ENCODE measurements at places on chromosomes 5 and 9. TPM values are rescaled to one million over a fixed set of nuclear protein-coding genes. Genes with fewer than 3 reads are reported as not detected.

- peak; percentile 79 for DNase-seq
Observed at GRCh38 chr9:4301296-4301695, 1.4 kb upstream of the GLIS3 start.

- no peak for DNase-seq
Observed at GRCh38 chr5:79349047-79349446, 113.1 kb downstream of the JMY start.

- DNase-seq, result no peak
Observed at GRCh38 chr9:135580664-135581380, 19.3 kb downstream of the PAEP start.

- no peak for DNase-seq
Observed at GRCh38 chr5:40801771-40802562, 3.8 kb upstream of the PRKAA1 start.

- no peak for DNase-seq
Observed at GRCh38 chr9:81625969-81626368, 63.4 kb downstream of the TLE1 start.

GRCh38 chr5:956941-957747 lies 51.5 kb upstream of the NKD2 start:
- peak; percentile 95 for DNase-seq

GRCh38 chr5:65981548-65981947 lies 55.2 kb downstream of the ERBIN start:
- DNase-seq, result no peak

DNA sequence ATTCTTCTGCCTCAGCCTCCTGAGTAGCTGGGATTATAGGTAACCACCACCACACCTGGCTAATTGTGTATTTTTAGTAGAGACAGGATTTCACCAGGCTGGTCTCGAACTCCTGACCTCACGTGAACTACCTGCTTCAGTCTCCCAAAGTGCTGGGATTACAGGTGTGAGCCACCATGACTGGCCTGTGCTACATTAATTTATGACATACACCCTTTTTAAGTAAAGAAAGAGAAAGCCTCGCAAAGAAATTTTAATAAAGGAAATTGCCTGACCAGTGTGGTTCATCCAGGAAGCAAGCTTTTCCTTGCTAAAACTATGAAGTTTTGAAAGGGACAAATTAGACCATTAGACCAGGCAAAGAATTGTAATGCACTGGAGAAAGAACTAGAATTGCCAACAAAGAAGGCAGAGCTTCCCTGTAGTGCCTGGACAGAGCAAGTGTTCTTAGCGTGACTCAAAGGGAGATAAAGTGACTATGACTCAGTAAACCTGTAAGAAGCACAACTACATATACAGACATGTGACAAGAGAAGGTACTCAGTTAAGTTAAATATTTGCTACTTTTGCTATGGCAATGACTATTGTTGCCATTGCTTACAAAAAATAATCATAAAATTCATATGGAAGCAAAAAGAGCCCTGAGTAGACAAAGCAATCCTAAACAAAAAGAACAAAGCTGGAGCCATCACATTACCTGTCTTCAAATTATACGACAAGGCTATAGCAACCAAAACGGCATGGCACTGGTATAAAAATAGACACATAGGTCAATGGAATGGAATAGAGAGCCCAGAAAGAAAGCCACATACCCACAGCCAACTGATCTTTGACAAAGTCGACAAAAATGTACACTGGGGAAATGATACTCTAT lies 54.6 kb downstream of the FYB1 start:
- DNase-seq, result peak; percentile 22

DNA sequence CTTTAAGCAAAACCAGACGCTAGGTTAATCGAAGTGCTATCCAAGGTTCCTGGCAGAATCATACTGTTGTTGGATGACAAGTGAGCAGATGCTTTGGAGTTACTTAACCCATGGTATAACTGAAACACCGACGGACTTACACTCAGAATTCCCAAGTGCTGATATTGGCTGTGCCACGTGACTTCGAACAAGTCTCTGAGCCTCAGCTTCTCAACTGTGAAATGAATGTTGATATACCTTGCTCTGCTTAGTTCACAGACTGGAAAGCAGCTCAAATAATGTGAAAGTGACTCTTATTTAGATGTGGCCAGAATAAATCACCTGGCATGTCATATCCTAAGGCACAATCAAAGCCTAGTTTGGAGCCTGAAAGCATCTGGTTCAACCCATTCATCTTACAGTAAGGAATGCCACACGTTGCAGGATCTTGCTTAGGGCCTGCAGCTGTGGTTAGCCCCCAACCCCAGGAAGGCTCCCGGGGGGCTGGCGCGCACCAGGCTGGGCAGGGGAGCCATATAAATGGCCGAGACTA lies 759 bp downstream of the GEMIN5 start:
- peak; percentile 16 for DNase-seq

DNA sequence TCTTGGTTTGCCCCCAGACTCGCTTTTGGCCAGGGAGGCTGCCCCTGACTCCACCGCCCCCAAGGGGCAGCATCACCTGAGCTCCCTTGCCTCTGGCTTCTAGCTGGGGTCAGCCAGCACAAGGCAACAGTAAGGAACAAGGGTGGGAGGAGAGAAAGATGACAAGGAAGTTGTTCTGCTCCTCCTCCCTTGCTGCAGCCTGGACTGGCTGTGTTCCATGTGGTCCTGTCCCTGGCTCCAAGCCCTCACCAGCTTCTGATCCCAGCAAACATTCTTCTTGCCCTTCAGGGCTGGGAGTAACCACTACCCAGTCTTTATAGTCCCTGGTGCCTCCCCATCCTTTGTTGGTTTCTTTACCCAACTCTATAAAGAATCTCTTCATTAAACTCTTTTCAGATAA lies 100.3 kb upstream of the SPIN1 start:
- no peak for DNase-seq

GRCh38 chr5:10703676-10704075 lies 57.4 kb downstream of the DAP start:
- no peak for DNase-seq

DNA sequence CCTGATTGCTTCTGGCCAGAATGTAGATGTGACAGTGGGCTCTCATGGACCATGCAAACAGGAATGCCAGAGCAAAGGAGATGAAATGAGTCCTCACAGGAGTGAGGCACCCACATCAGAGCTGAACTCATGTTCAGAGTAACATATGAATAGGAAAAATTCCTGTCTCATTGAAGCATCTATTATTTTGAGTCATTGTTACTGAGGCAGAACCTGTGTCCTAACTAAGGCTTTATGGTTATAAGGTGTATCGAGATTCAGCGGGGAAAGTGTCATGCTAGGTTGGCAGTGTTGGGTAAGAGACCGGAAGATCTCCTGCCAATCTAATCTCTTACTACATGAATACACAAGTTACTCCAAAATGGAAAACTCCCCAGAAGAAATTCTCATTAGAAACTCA lies 304.1 kb downstream of the TRPM3 start:
- DNase-seq, result no peak

DNA sequence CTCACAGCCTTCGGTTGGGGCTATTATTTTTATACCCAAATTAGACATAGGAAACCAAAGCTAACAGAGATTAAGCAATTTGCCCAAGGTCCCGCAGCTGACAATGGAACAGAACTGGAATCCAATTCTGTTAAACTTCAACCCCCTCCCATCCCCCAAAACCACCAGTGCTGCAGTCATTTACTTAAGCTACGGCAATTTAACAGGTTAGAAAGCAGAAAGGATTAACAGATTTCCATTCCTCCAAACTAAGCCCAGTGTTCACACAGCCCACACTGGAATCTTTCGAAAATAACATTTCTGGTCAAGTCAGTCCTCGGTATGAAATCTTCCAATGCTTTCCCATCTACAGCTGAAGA lies 1023.1 kb upstream of the DMAC1 start:
- no peak for DNase-seq

DNA sequence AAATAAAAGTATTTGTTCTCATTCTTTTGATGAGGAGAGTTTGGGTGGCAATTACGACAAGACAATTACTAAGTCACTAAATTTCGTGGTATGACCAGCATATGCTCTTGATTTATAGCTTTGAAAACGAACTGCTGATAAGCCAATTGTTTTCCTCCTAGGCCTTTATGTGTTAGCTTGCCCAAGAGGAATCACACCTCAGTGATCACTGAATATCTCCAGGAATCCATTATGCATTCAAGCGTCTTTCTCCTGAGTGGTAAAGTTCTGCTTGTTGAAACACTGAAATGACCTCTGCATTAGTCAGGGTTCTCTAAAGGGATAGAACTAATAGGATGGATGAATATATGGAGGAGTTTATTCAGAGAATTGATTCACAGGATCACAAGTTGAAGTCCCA lies 677.7 kb upstream of the MEF2C start:
- DNase-seq, result no peak

GRCh38 chr5:60377826-60378225 lies 322.1 kb downstream of the DEPDC1B start:
- peak; percentile 47 for DNase-seq

DNA sequence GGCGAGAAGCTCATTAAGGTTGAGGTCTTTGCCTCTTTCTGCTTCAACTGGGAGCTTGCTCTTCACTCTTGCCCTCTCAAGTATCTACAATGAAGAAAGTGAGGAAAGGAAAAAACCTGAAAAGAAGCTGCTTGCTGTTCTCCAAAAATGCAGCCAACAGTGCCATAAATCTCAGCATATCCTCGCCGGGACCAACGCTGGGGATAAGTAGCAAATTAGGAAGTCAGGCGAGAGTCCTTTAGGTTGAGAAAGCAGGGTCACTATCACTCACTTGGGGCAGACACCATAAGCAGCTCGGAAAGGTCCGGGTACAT lies 399 bp downstream of the NUP155 start:
- no peak for DNase-seq

- peak; percentile 85 for DNase-seq
Observed at GRCh38 chr5:147565524-147565923, 55.7 kb upstream of the DPYSL3 start.

- DNase-seq, result peak; percentile 5
Observed at GRCh38 chr9:68949271-68950000, 64.5 kb downstream of the PRKACG start.

DNA sequence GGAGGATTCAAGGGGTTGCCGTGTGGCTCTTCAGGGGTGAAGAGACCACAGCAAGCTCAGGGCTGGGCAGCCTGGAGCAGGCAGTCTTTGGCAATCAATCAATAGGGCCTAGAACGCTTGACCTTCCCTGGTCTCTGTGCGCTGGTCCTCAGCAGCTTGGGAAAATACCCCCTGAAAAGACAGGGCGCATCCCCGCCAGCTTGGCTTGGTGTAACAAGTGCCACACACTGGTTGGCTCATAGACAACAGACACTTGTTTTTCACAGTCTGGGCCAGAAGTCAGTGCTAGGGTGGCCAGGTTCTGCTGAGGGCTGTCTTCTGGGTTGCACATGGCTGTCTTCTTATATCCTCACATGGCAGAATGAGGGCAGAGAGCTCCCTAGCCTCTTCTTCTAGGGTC lies 141.1 kb downstream of the HSD17B3 start:
- no peak for DNase-seq

GRCh38 chr9:1400983-1401382 lies 350.8 kb downstream of the DMRT2 start:
- DNase-seq, result no peak

GRCh38 chr5:137142764-137143605 lies 356.1 kb downstream of the SPOCK1 start:
- DNase-seq, result peak; percentile 91

DNA sequence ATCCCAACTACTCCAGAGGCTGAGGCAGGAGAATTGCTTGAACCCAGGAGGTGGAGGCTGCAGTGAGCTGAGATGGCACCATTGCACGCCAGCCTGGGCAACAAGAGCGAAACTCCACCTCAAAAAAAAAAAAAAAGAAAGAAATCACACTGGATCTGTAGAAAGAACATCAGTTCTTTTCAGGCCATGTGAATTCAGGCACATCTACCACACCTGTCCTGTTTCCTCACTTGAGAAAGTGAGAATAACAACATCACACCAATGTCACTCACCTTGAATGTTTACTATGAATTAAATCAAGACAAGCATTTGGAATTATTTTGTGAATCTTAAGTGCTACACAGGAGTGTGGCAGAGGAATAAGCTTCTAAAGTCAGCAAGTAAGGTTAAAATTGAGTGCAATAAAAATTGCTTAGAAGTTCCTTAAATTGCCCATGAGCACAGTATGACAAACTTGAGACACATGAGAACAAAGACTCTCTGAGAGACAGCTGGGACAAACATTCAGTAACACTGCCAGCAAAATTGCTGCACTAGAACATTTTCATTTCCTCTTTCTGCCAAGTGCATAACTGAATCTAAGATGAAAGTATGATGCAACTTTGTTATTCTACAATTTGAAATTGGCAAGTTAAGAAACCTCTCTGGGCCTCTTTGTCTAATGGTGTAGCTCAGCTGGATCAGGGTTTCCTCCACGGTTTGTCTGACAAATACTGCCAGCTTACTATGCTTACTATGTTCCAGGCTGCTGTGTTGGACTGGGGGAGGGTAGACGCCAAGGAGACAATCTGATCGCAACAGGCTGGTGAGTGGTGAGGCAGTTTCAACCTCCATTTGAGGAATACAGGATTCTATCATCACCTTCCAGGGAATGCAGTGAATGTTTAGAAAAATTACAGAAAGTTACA lies 1.9 kb upstream of the RIC1 start:
- peak; percentile 93 for DNase-seq

DNA sequence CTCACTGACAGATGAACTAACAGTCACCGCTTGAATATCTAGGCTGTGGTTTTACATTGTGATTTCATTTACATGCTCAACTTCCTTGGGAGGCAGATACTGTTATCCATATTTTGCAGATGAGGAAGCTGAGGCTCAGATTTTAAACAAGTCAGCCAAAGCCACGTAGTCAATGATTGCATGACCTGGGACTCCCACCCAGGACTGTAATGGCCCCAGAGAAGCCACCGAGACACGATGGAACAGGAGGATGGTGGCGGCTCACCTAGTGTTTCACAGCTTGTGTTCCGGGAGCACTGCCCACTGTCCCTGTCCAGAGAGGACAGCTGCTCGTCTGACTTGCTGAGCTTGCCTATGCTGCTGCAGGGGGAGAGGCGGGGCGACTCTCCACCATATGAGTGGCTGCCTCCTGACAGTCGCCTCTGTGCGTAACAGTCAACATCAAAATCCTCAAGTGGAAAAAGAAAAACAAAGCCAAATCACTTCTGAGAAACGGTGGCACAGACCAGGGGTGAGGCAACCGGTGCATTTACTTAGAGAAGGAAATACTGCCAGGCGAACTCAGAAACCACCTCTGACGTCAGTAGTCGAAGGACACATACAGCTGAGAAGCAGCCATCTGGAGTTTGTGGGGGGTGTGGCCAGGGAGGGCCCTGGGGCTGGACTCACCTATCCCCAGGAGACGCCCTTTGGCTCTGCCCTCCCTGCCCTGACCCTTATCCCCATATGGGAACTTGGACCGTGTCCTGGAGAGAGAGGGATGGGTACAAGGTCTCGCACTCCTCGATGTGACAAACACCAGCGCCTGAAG lies 82.5 kb downstream of the PRRT1B start:
- peak; percentile 42 for DNase-seq

- peak; percentile 39 for DNase-seq
Observed at GRCh38 chr9:81619353-81620001, 69.9 kb downstream of the TLE1 start.

Gene ZCCHC9
- total RNA-seq, result 26.5 TPM

Gene DOCK2
- 4.6 TPM for total RNA-seq

Gene SLC36A2
- total RNA-seq, result not detected

Gene CCNJL
- 0.82 TPM for total RNA-seq

Gene GADD45G
- total RNA-seq, result 6.1 TPM

Gene CDKN2B-AS1
- total RNA-seq, result 6.4 TPM

Gene OGN
- 140 TPM for total RNA-seq

Gene SLC34A3
- not detected for total RNA-seq

Gene LTC4S
- total RNA-seq, result 1.5 TPM

Gene RAB14
- 24.0 TPM for total RNA-seq

Gene SNAPC4
- total RNA-seq, result 17.7 TPM

Gene SLC25A48
- total RNA-seq, result not detected

Gene DDX31
- total RNA-seq, result 4.5 TPM

Gene ENTPD8
- not detected for total RNA-seq

Gene FIBCD1
- not detected for total RNA-seq

Gene ARHGEF28
- 26.2 TPM for total RNA-seq

Gene FOXD4L6
- total RNA-seq, result not detected
